ENCODE measurements at places on chromosomes 5 and 9.

DNA sequence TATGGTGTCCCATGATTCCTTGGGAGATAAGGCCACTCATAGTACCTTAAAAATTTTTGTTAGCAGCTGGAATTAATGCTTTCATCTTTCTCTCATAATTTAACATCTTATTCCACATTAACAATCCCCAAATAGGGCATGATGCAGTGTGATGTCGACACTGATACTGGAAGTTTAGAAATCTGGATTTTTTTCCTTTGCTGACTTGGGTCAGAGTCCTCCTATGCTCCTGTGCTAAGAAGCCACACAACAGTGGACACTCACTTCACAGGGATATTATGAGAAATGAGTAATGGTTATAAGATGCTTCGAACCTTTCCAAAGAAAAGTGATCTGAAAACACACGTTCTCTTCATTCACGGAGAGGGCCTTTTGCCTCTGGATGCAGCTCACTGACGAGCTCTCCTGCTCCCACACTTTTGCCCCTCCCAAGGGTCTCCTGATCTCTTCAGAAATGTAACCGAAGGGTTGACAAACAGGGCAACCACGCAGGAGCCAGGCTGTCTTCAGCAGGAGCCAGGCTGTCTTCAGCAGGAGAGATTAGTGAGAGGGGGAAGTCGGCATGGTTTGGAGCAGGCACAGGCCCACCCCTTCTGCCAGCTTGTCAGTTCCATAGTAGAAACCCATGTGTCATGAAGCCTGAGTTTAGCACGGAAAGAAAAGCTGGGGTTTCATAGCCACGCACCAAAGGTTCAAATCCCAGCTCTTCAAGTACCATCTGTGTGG is 247.8 kb downstream of the AOPEP start:
- no peak for DNase-seq

DNA sequence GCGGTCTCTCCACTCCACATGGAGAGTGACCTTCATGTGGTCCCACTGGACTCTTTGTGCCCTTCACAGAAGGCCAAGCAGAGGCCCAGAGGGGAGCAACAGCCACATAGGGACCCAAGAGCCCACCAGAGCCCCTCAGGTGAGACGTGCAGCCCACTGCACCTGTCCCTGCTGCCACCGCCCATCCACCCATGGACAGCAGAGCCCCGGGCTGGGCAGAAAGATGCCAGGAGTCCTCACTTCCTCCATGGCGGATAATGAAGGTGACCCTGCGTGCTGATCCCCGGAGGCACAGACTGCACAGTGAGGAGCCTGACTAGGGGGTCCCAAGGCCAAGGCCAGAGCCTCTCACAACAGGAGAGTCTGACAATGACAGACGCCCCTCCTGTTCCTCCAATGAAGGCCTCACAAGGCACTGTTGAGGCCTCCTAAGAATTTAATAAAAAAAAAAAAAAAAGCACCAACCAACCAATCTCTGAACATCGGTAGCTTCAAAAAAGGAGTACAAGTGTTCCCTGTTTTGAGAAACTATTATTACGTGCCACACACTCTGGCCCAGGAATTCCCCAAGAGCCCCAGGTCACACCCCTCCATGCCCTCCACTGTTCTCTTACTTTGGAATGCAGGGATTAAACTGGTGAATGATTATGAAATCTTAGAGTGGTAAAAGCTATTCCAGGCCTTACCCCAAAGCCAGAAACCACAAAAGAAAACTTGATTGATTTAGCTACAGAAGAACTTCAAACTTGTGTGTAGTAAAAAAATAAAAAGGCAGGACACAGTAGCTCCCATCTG is 2.8 kb upstream of the PPP1R26 start:
- DNase-seq = no peak

DNA sequence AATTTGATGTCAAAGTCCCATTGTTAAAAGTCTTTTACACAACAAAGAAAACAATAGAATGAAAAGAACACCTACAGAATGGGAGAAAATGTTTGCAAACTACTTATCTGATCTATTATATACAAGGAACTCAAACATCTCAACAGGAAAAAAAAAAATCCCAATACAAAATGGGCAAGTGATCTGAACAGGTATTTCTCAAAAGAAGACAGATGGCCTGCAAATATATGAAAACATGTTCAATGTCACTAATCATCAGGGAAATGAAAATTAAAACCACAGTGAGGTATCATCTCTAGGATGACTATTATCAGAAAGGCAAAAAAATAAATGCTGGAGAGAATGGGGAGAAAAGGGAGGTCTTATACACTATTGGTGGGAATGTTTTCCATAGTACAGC is 301.8 kb downstream of the ARHGAP26 start:
- no peak for DNase-seq

DNA sequence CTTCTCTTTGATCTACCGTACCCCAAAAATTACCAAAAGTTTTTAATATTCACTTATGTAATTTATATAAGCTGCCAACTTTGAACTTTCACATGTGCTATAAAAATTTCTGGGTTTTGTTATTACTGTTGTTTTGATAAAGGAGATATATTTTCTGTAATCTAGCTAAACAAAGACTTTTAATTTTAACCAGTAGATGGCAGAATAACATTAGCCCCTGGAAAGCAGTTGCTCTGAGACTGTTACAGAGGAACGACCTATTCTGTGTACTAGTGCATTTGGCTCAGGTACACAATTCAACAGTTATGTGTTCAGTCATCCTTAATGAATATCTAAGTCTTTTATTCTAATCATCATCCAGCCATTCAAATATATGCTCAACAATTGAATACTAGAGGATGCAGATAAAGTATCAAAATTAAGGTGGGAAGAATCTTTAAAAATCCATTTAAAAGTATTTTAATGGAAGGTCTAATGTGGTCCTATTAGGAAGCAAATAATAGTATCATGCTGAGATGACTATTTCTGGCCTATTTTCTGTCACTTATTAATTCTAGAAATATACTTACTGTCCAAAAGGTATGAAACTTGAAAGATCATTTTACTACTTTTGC is 8.6 kb downstream of the KLHL9 start:
- DNase-seq = no peak

GRCh38 chr9:36833954-36834353 is 200.1 kb downstream of the PAX5 start:
- no peak for DNase-seq

- no peak for DNase-seq
These were observed 123.8 kb downstream of the DROSHA start for GRCh38 chr5:31407921-31408693.

DNA sequence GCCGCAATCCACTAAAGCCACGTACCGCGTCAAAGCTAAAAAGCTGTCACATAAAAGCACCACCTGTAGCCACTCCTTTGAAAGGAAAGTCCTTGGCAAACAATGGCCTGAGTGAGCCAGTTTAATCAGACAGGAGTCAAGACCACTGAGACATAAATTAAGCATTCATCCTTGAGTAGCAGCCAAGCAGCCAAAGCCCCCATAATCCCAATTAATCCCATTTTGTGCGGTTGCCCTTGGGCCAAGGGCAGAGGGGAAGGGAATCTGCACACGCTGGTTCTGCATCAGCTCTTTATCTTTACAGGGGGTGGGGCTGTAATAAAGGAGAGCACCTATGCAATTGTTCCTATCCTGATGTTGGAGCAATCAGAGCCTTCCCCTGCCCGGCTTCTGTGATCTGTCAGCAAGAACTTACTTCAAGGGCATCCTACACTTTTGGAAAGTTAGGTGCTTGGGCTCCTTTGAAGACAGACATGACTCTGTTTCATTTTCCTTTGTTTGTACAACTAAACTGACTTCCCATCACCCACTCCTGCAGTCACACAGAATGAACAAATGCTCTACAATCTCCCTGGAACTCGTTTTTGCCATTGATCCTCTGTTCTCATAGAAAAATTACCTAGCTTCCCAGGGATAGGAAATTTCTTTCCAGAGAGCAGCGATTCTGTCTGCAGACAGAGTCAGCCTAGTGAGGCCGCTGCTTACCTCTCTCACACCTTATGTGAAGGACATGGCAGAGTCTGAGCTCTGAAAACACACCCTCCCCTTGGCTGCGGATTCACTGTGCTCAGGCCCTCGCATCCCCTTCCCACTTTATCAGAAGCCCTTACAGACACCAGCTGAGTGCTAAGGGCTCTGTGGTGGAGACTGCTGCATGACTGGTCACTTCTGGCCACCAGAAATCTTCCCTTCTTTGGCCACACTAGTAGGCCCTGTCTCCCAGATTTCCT is 116.2 kb upstream of the TBCA start:
- no peak for DNase-seq

- DNase-seq = no peak
These were observed 1168.2 kb downstream of the CDH12 start for GRCh38 chr5:21684992-21685391.

- DNase-seq = no peak
These were observed 13.5 kb upstream of the FREM1 start for GRCh38 chr9:14923701-14924100.

DNA sequence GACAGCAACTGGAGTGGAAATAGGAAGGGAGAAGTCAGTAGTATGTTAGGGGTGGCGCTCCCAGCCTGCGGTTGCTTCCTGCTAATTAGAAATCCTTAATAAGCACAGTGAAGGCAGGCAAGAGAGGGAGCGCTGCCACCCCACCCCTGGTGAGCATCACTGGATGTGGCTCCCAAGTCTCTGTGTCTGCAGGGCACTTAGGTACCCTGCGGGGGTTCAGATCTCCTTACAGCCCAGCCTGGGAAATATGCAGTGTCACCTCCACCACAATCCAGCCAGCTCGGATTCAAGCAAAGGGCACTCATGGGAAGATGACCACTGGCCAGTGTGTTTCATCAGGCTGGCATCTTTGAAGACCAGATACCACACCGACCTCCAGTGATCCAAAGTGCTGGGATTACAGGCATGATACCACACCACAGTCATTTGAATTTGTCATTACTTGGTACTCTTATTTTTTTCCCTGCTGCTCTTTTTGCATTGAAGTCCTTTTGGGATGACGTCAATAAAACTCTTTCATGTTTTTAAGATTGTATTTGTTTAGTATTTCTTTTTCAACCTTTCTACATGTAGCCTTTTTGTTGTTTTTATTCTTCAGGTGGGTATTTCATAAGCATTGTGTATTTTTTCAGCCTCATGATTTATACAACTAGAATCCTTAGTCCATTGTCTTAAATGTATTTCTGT is 90.1 kb downstream of the ANKRD18B start:
- DNase-seq = no peak

- DNase-seq = no peak
These were observed 155.9 kb downstream of the MED27 start for GRCh38 chr9:131923766-131924165.

- DNase-seq = no peak
These were observed 44.8 kb downstream of the PARP8 start for GRCh38 chr5:50711280-50711679.
